GM23338 (cell line): ENCODE measurements at places on chromosomes 2 and 18.

DNA sequence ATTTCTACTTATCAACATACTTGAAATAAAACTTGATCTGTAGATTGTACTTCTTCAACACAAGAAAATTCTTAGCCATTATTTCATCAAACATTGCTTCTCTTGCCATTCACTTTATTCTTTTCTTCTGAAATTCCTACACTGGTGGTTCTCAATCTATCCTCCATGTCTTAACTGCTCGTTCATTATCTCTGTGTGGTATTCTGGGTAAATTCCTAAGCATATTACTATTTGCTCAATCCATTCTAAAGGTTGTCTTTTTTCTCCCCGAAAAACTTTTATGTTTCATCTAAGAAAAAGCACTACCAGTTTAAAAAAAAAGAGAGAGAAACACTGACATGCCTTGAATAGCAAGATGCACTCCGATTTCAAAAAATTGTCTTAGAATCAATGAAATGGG, 18.0 kb downstream of the SP3 start:
- DNase-seq, result no peak

- peak; percentile 19 for DNase-seq
Observed at GRCh38 chr18:6444466-6445228, 29.9 kb upstream of the L3MBTL4 start.

DNA sequence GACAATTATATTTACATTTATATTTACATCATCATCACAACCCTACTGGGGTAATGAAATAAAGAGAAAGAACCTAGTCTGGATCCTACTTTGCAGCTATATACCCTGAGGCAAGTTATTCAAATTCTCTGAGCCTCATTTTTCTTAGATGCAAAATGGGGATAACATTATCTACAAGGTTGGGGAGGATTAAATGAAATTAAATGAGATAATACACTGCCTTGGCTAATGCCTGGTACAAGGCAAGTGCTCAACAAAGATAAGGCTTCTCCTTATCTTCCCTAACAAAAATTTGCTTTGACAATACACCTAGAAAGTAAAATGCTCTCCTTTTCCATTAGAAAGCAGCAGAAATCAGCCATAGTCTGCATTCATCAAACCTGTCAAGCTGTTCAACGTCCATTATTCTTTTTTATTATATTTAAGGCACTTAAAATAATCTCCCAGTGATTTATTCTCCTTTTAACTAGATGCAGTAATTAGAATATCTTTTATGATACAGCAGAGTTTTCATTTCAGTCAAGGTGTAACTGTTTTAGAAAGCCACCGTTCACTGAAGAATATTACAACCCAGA, 44.8 kb downstream of the TCF4 start:
- DNase-seq, result no peak

DNA sequence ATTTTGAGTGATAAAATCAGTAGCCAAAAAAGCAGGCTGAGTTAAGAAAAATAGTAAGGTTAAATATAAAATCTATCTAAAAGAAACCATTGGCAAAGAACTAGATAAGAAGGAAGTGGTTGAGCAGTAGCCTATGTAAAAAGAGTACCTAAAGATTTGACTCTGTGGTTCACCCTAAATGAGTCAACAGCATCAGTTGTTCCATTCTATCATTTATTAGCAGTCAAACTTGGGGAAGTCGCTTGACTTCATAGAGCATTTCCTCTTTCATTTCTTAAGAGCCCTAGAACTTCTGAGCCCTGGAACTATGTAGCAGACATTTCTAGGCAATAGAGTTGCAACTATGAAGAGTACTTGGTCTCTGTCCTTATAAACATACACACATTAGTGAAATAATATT, 381.7 kb downstream of the NUP35 start:
- no peak for DNase-seq

- no peak for DNase-seq
Observed at GRCh38 chr2:227257820-227258219, 67.2 kb upstream of the MFF start.

DNA sequence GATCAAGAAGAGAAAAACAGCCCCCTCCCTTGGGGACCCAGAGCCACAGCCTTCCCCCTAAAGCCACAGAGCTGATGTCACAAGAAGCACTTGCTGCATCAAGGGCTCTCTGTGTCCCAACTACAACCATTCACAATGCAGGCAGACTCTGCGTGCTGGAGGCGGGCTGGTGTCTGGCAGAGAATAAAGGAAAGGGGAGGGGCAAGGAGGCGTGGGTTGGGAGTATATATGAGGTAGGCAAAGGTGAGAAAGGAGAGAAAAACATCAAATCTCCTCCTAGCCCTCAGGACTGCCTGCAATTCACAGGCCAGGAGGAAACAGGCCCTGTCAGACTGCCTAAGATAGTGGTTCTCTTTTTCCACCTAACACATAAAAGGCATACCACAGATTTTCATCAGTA, 48.8 kb upstream of the IHH start:
- DNase-seq, result peak; percentile 84

GRCh38 chr2:8799004-8799403, 38.4 kb downstream of the KIDINS220 start:
- no peak for DNase-seq

DNA sequence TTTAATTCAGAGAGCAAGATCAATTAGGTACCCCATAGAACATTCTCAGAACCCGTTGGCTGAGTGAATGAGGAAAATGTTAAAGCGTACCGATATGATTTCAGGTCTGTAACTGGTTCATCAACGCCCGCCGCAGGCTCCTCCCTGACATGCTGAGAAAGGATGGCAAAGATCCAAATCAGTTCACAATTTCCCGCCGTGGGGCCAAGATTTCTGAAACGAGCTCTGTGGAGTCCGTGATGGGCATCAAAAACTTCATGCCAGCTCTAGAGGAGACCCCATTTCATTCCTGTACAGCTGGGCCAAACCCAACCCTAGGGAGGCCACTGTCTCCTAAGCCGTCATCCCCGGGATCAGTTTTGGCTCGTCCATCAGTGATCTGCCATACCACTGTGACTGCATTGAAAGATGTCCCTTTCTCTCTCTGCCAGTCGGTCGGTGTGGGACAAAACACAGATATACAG, 7.3 kb downstream of the TGIF1 start:
- DNase-seq, result no peak

- DNase-seq, result peak; percentile 41
Observed at GRCh38 chr2:138823666-138824065, 43.5 kb upstream of the NXPH2 start.

DNA sequence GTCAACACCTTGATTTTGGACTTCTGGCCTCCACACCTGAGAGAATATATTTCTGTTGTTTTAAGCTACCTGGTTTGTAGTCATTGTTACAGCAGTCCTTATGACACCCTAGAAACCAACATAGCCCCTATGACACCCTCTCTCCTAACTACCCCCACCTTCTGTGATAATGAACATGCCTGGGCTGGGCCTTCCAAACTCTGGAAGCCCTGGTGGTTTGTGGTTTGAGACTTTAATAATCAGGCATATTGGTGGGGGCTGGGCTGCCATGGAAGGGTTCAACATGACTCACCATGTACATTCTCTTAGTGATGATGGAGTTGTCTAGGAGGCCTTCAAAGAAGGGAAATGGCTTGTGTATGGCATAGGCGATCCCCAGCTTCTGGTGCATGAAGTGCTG, 3.3 kb downstream of the SP110 start:
- DNase-seq, result no peak

GRCh38 chr2:227939271-227940027, 68.0 kb downstream of the DAW1 start:
- peak; percentile 75 for DNase-seq

- DNase-seq, result no peak
Observed at GRCh38 chr2:69080071-69080470, 67.1 kb downstream of the ANTXR1 start.

- DNase-seq, result no peak
Observed at GRCh38 chr2:9708683-9709538, 78.1 kb upstream of the YWHAQ start.

- no peak for DNase-seq
Observed at GRCh38 chr18:45723567-45724355, at the start of gene SLC14A1. Gene SLC14A1 (plus strand): TSS chr18:45724181. CDS start chr18:45730321, 6,140 bp downstream.

DNA sequence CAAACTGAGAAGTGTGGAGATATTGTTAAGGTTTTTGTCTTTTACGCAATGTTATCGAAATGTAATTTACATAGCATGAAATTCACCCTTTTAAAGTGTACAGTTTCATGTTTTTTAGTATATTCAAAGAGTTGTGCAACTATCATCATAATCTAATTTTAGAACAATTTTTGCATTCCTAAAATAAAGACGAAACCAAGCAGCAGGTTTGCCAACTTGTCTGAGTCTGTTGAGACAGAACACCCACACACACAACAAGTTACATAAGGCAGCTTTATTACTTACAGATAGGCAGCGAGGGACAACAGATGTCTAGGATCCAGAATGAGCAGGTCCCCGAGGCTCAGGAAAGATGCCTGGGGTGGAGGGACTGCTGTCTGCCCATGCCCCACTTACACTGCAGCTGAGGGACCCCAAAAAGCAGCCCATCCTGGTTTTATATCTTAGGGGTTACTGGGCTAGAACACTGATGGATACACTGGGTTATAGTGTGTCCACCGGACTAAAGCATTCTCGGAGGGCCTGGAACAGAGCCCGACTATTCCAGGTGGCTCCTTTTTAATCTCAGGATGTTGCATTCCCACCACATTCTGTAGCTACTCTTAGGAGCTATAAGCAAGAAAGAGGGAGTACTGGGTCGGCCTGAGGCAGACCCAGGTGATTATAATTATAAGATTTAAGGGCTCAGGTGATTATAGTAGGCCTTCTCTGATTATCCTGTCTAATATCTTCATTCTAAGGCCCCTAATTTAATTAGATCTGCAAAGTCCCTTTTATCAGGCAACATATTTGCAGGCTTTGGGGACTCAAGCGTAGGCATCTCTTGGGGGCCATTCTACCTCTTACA, 150.2 kb upstream of the DOK6 start:
- no peak for DNase-seq

GRCh38 chr18:22185273-22185672, 15.9 kb downstream of the GATA6 start:
- no peak for DNase-seq

DNA sequence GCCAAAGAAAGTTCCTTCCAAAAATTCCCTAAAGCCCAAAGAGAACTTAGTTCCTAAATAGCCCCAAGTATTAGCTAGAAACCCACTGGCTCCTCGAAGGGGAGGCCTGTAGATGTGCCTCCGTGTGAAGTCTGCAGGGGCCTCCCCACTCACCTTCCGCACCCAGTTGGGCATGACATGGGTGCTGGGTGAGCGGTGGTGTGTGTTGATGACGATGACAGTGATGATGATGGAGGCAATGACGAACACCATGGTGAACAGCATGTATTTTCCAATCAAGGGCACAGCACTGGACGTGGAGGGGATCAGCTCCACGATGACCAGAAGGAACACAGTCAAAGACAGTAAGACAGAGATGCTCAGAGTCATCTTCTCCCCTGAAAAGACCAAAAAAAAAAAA, 14.5 kb downstream of the CHRNA1 start:
- DNase-seq, result no peak

DNA sequence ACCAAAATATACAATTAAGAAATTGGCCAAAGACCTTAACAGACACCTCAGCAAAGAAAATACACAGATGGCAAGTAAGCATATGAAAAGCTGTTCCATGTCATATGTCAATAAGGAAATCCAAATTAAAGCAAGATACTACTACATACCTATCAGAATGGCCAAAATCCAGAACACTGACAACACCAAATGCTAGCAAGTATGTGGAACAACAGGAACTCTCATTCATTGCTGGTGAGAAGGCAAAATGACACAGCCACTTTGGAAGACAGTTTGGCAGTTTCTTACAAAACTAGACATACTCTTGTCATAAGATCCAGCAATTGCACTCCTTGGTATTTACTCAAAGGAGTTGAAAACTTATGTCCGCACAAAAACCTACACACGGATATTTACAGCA, 20.3 kb upstream of the DNAJC10 start:
- no peak for DNase-seq

GRCh38 chr2:45802499-45803138, 151.1 kb downstream of the PRKCE start:
- no peak for DNase-seq

DNA sequence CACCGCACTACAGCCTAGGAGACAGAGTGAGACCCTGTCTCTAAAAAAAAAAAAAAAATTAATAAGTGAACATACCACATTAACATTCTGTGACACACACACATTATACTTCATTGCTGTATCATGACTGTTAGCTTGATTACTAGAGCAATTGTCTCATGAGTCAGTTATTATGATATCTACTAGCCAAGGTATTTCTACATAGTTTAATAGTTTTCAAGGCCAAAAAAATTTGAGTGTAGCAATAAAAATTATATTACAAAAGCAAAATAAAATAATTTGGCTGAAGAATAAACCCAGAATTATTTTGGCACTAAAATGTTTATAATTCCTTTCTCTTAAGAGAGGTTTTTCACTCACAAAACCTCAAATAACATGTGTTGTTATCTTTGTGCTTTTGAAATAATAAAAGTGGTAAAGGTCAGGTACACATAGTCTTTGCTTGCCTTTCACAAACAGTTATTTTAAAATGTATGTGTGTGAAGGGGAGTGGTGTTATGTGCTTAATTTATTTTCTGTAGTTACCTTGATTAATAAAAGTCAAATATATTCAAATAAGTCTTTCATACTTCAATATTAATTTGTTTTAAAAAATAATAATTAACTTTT, 136.9 kb upstream of the SPOPL start:
- no peak for DNase-seq

DNA sequence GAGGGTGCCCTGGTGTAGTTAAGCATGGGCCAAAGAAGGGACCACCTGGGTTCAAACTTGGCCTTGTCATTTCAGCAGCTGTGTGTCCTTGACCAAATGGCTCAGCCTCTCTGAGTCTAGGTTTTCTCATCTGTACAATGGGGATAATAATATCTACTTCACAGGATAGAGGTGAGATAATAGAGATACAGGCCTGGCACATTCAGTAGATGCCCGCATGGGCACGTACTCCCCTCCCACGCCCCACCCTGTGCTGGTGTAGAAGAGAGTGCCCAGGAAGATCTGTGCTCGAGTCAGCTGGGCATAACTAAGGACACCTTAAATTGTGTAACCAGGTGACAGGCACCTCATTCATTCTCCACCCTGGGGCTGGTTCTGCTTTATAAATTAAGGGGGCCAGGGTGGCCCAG, 8.4 kb upstream of the TMEM185B start:
- DNase-seq, result no peak

DNA sequence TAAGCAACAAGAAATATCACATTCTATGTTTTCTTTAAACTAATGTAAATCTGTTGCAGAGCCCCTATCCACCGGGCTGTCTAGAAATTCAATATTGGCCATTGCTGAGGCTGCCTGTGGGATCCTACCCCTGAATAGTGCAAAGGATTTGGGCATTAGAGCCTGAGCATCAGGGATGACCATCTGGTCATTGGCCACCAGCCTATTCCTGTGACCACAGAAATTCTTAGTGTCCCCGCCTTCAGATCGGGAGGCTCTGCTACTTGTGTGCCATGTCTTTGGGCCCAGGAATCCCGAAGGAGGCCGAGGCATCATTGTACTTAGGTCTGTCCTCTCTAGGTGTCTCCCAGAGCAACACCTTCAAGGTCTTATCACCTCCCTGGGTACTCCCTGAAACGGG, 73.8 kb downstream of the HRH4 start:
- DNase-seq, result no peak
